Activated T-helper 2 cell treated with anti-CD3 and anti-CD28 coated beads, Interferon-gamma antibody, Interleukin-2, Interleukin-4, amounts not matched to agents 10 μg/mL and 5 μg/mL and 100 μg/mL, durations not matched to agents 14 hours and 24 hours and 36 hours (primary cell): ENCODE measurements at places on chromosomes 11 and 22. TPM values are rescaled to one million over a fixed set of nuclear protein-coding genes. Genes with fewer than 3 reads are reported as not detected.

- no peaks in the 10 kb centered on the region for H3K27me3 ChIP-seq
- H3K4me3 ChIP-seq = no peak overlapping the region
- no peak overlapping the region for H3K27ac ChIP-seq
- no peaks in the 10 kb centered on the region for H3K4me1 ChIP-seq
These were observed 704.3 kb downstream of the DLG2 start for GRCh38 chr11:84922836-84923235.

DNA sequence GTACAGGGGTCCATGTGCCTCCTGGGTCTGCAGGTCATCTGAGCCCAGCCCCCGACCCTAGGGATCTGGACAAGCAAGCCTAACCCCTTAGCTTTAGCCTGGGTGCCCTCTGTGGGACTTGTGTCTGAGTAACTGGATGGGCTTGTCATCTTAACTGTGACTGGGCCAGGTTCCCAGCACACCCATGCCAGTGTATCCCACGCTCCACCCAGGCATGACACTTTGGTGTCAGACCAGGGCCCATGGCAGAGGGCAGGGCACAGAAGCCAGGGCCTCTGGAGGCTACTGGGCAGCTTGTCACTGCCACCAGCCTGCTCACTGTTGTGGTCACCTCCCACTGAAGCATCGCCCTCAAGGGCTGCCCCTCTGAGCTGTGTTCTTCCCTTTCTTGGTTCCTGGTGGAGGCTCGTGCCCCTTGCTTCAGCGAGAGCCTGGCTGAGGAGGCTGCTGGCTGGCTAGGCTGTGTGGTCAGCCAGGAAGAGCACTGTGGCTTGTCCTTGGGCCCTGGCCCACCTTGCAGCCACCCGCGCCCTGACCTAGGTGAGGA, 80.8 kb downstream of the ST3GAL4 start:
- no peak overlapping the region for H3K4me3 ChIP-seq
- peaks cover 6% of the 10 kb centered on the region for H3K4me1 ChIP-seq
- peaks cover under 1% of the 10 kb centered on the region for H3K27me3 ChIP-seq
- H3K27ac ChIP-seq = no peak overlapping the region
- DNase-seq = no peak

- H3K4me3 ChIP-seq = no peak overlapping the region
- H3K27ac ChIP-seq = no peak overlapping the region
- no peaks in the 10 kb centered on the region for H3K4me1 ChIP-seq
- no peaks in the 10 kb centered on the region for H3K36me3 ChIP-seq
- DNase-seq = no peak
These were observed 6.2 kb downstream of the FAM227A start for GRCh38 chr22:38649841-38650522.

DNA sequence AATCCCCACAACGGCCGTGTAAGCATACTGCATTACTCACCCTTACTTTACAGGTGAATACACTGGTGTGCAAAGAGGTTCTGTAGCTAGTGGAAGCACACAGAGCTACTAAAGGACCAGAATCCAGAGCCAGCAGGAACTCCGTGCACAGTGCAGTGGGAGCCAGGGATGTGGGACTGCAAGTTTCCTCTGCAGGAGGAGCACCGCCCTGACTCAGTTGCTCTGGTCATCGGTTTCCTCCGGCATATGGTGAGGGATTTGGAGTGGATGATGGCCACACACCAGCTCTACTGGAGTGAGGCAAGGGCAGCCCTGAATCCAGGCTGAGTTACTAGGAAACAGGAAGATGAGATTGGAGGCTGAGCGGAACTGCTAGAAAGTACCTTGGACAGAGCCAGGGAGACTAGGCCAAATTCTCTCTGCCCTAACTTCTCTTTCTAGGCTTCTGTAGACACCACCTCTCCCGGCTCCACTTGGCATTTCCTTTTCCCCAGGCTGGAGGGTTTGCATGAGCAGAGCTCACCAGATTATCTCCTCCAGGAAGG, 18.2 kb upstream of the C22orf42 start:
- H3K27ac ChIP-seq = no peak overlapping the region
- no peak overlapping the region for H3K4me3 ChIP-seq
- H3K4me1 ChIP-seq = no peaks in the 10 kb centered on the region
- H3K27me3 ChIP-seq = peaks cover 28% of the 10 kb centered on the region
- no peaks in the 10 kb centered on the region for H3K36me3 ChIP-seq

F2 gene
- 0.11 TPM in 1 of 2 replicates, not detected in the other for total RNA-seq

C2CD3 gene
- total RNA-seq = 32.5 and 33.1 TPM in 2 replicates
